ENCODE measurements at places on chromosomes 16 and 17.

DNA sequence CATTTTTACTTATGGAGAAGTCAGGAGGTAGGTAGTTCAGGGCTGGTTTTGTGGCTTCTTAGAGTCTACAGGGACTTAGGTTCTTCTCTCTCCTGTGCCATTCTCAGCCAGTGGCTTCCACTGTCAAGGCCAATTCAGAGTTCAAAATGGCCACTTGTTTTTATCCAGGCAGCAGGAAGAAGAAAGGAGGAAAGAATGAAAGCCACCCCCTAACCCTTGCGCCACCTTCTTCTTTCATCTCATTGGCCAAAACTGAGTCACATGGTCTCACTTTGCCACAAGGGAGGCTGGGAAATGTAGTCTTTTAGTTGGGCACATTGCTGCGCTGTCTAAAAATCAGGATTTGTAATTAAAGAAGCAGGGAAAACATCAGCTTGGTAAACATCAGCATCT lies 60.8 kb upstream of the MED9 start:
- DNase-seq, result peak; percentile 70

DNA sequence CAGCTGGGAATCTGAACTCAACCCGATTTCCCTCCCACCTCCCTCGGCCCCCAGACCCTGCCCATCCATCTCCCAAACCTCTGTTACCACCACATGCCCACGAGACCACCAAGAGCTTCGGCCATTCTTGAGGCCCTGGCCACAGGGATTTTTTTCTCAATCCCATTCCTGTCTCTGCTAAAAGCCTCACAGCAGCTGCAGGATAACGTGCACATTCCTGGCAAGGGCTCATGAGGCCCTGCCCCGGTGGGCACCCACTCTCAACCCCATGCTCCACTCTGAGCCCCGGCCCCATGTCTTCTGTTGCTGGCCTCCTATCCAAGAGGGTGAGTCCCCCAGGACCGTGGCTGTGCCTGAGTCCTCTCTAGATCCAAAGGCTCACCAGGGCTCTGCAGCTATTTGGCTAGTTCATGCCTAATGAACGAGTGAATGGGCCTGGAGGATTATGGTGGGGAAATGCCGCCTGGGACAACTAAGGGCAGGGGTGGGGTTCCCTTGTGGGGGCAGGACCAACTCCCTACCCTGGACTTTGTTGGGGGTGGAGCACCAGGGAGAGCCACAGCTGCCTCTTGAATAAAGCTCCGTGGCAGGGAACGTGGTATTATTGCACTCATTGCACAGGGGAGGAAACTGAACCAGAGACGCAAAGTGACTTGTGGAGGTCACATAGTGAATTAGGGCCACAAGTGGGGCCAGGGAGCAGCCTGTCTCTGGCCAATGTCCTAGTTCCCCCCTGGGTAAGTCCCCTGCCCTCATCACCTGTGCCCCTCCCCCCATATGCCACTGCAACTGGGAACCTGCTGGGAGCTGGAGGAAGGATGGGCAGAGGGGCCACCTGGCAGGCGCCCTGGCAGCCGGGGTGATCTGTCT lies 113.8 kb upstream of the SMURF2 start:
- DNase-seq, result no peak

GRCh38 chr16:78075800-78076199 lies 23.7 kb upstream of the WWOX start:
- no peak for DNase-seq

DNA sequence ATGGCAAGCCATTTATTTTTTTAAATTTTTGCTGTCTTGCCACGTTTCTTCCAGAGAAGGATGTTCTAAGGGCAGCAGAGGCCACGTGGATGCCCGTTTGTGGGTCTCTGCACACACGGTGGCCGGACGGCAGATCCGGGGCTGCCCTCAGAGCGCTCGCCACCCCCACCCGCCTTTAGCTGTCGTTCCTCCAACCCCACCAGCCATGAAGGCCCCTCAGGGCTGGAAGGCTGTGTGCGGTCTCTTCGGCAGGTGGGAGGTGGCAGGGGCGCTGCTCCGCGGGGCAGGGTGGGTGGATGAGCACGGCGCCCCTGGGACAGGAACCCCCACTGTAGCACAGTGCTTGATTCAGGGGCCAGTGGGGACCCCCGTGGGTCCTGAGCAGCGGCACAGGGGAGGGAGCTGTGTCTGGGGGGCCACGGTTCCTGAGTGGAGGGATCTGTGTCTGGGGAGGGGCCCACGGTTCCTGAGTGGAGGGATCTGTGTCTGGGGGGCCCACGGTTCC lies 49.7 kb downstream of the ZFPM1 start:
- DNase-seq, result no peak

GRCh38 chr17:69331756-69332155 lies 4.8 kb upstream of the ABCA5 start:
- DNase-seq, result no peak

DNA sequence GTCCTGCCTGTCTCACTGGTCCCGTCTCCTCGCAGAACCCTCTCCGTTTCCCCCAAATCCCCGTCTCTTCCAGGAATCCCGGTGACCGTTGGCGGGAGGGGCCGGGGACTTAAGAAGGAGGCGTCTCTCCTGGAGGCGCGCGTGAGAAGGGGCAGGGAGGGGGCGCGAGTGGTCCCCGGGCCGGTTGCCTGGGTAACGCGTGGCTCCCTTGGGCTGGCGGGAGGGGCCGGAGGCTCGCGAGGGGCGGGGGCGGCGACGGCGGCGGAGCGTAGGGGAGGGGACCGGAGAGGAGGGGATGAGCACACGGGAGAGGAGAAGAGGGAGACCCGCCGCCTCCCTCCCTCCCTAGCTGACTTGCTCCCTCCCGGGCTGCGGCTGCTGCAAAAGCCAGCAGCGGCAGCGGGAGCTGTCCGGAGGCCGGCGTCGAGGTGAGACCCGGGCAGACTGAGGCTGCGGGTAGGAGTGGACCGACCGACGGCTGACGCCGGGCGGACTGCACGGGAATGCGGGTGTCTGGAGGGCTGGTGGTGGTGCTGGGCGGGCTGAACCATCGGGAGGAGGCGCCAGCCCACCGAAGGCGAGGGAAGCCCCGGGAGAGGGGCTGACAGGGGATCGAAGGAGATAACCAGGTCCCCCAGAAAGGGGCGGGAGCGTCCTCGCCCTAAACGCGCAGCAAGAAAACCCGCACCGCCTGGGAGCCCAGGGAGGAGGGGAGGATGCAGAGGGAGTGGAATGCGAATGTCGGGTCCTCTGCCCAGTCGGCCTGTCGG lies at the start of gene PRRT2:
Gene PRRT2, plus strand, starts transcription at position 298 of the 770 bp plus-strand sequence. CDS start 862 bp downstream, outside the sequence.
- no peak for DNase-seq

Data from iPS DF 19.7 (cell line).